ENCODE measurements at places on chromosomes 6 and 20.

DNA sequence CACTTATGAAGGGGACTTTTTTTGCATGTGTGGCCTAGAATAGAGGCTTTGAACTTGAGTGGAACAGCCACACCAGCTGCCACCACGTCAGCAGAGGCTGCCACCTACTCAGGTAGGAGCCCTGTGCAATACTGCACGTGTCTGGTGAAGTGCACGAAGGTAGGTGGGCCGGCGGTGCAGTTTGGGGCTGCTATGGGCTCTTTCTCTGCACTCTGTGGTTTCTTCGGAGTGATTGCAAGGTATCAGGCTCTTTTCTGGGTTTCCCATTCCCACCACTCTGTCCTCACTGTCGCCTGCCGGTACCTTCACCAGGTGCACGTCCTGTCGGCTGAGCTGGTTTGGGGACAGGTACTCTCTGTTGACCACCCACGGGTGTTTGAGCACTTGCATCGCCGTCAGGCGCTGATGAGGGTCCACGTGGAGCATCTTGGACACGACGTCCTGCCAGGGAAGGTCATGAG lies 30.8 kb upstream of the MPC1 start:
- no peak for DNase-seq

GRCh38 chr6:12336121-12336971 lies 46.2 kb downstream of the EDN1 start:
- DNase-seq: no peak

- no peak for DNase-seq
Measured at GRCh38 chr6:144216668-144217218, 66.4 kb downstream of the STX11 start.

DNA sequence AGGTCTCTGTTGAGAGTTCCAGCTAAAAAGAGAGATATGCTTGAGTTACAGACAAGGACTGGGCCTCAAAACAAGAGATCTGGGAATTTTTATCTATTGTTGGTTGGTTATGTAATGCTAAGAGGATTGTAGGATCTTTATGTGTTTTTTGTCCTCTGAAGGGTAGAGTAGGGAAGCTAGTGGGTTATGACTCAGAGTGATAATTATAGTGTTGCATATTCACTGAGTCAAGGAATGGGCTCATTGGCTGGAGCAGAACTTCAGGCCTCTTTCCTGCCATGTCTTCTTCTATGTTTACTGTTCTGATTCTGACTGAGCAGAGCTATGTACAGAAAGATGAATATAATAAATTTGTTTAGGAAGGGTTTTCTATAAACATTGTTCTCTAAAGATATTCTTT lies 66.1 kb upstream of the NOX3 start:
- no peak for DNase-seq

DNA sequence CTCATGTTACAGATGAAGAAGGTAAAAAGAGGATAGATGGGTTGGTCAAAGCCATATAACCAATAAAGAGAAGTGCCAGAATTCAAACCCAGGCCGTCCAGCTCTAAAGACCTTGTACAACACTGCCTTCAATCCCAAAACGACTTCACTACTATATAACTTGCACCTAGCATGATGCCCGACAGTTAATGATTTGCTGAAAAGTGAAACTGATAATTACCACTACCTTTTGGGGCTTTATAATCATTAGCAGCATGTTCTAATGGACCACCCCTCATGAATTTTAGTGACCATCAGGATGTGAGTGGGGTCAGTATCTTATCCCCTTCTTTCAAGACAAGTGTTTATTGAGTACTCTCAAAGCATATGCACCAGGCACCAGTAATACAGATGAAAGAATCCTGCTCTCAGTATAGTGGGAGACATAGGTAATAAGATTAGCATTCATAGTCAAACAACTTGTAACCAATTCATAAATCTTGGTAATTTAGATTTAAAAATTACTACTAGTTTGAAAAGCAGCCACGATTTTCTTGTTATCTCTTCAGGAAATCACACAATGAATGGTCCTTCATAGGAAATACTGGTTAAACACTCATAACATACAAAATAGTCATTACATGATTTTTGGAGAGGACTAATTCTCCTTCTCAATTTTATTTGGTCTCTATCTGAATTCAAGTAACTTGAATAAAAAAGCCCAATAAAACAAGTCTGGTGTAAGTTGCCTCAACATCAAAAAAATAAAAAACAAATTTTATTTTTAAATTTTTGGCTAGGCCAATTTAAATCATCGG lies 98.0 kb downstream of the EPB41L2 start:
- DNase-seq: no peak

DNA sequence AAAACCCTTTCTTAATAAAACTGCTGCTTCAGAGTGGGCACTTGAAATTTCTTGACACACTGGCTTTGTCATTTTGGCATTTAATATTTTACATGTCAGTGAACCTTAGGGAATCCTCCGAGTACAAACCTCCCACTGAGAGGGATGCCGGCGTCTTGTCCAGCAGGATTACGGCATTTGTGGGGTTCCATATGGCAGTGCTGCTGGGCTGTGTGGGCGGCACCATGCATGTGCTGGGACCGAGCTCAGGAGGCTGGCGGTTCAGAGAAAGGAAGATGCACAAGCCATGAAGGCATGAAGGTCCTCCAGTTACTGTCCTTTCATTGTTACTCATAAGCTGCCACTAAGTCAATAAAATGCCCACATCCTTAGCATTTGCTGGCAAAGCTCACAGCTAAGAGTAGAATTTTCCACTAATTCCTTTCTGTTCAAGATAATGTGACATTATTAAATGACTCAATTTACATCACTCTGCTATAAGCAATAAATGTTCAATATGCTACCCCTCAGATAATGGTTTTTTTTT lies 61.4 kb downstream of the LY86 start:
- no peak for DNase-seq

DNA sequence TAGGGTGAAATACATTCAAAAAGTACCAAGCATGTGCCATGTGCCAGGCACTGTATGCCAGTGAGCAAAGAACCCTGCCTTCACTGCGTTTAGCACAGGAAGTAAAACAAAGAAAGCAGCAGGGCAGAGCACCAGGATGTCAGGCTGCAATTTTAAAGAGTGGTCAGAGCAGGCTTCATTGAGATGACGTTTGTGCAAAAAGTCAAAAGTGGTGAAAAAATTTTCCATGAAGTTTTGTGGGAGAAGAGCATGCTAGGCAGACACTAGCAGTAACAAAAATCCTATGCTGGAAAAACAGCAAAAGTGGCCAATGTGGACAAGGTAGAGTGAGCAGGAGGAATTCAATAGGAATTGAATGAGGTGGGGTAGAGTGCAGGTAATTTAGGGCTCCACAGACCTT lies 31.3 kb downstream of the AKIRIN2 start:
- DNase-seq: no peak

- DNase-seq: peak; percentile 81
Measured at GRCh38 chr6:157981395-157982101, at the start of gene SYNJ2. TSS of gene SYNJ2 (plus strand) at chr6:157981863. CDS start at chr6:157981962, 99 bp downstream.

DNA sequence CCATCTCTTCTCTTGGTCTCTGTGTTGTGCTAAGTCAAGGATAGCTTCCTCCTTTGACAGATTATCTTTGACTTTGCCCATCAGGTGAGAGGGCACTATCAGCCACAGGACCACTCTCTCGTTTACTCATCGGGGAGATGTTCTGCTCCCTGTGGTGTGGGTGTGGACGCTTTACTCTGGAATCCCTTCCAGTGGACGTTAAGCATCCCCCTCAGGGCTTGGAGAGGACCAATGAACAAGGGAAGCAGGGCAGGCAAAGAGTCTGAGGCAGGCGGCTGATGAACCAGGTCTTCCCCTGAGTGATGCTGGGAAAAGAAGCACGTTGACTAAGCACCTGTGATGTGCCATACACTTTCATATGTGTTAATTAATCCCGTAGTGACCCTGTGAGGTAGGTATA lies 21.0 kb upstream of the RNF24 start:
- DNase-seq: no peak

DNA sequence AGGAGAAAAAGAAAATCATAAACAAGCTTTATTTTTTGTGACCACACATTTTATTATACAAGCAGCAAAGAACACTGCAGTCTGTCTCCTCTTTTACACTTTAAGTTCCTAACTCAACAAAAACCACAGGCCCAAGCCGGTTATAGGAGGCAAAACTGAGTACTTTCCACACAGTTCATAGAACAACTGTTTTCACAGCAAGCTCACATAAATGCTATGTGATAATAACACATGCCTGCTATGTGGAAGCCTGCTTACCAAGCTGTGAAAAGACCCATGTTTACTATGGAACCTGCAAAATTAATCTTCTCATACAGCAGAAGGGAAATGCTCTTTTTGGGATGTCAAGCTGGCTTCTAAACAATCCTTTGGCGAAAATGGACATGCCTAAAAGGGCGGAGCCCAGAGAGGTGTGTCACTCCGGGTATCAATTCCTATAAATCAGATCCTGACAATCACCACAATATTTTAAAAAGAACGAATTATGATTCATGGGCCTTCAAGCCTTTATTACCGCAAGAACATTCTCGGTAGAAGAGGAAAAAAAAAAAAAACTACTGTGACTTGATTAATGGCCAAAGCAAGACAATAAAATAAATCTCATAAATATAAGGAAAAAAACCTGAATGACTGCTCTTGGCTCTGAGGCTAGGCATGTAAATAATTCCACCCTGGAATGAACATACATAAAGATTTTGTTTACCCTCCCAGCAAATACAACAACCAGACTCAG lies 2.6 kb downstream of the TRERF1 start:
- no peak for DNase-seq

- no peak for DNase-seq
Measured at GRCh38 chr20:47493175-47493962, 8.3 kb upstream of the NCOA3 start.

DNA sequence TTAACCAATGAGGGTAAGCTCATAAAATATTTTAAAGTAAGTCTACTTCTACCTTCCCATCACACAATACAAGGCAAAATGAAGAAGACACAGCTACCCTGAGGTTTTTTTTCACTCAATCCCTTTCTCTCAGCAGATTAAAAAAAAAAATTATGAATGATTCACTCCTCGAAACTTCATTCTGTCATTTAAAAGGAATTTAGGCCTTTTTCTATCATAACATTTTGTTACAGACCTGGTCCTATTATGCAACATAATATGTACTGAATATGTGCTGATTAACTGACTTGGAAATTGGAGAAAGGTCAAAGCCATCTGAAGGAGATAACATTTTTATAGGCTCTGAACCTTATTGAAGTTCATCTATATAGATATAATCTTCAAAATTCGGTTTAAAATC lies 45.5 kb downstream of the PRL start:
- DNase-seq: no peak

DNA sequence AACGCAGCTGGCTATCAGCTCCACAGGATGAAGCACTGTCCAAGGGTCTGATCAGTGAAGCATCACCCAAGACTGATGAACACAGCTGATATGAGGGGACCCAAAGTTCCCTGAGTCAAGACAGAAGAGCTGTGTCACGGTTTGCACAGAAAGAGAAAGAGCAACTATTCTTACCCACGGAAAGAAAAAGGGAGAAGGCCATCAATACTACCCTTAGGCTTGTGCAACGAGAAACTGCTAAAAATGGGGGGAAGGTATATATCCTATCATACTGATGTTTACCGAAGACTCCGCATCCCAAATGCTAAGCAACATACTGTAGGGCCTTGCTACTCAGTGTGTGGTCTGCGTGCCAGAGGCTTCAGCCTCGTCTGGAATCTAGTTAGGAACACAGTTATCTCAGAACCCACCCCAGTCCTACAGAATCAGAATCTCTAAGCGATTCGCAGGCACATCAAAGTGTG lies 665 bp downstream of the FASTKD5 start:
- DNase-seq: no peak

- DNase-seq: no peak
Measured at GRCh38 chr20:58360936-58361335, 28.1 kb upstream of the VAPB start.

GRCh38 chr20:16865406-16865805 lies 117.2 kb downstream of the OTOR start:
- DNase-seq: no peak

GRCh38 chr6:41821266-41821665 lies 33.8 kb downstream of the TOMM6 start:
- DNase-seq: no peak

DNA sequence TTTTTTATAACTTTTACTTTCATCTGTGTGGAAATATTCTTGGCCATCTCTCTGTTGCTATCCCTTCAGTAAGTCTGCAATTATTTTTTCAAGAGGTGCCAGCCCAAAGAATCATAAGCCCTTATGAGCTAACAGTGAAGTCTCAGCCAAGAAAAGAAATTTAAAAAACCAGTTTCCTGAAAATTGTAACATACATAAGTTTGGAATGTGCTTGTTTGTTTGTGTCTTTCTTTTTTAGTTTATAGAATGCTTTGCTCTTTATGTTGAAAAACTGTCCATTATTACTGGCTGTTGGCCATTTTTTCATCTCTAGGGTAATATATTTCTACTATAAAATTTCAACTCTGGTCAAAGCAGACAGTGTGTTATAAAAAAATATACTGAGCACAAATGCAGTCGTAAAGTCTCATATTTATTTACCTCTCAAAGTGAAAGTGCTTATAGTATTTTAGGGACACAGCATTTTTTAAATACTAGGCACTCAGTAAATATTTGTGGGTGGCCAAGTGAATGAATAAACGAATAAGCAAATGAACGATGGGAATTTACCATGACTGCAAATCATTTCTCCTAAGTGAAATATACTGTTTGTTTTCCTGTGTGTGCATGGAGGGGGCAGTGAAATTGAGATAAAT lies 659.7 kb downstream of the KIF16B start:
- DNase-seq: no peak

DNA sequence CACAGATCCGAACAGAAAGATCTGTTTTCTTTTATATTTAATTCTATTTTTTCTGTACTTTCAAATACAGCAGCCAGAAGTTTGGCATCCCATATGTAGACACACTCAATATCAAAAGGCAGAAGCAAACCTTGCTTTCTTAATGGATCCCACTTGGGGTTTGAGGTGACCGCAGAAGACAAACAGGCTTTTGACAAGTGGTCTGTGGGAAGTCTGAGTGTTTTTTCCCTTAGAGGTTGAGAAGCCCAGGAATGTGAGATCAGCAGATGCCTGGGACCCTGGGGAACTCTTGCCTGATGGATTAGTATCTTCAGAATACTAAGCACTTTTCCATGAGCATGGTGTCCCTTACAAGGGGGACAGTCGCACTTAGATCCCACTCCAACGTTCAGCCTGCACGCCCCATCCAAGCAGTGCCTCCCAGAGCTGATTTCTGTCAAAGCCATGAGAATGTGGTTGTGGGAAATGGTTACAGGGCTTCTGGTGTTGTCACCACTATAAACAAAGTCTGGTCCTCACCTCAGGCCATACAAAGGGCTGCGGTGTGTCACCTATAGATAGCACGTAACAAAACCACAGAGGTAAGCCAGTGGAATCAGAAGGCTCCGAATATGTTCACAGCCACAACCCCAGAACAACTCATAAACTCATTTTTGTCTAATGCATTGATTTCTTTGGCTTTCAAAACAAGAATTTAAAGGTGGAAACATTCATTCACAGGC lies 12.7 kb downstream of the IL17F start:
- no peak for DNase-seq

GRCh38 chr6:63560801-63561287 lies 11.4 kb upstream of the LOC128125822 start:
- no peak for DNase-seq

GRCh38 chr20:51600016-51600420 lies 57.5 kb upstream of the NFATC2 start:
- DNase-seq: no peak

- DNase-seq: no peak
Measured at GRCh38 chr6:163994566-163994965, 580.0 kb downstream of the QKI start.

- no peak for DNase-seq
Measured at GRCh38 chr20:41139227-41140093, 2.1 kb downstream of the PLCG1 start.

Measured in activated CD4-positive, alpha-beta T cell treated with anti-CD3 and anti-CD28 coated beads for 1 hour (primary cell).